ENCODE measurements at places on chromosomes 7 and 10.

DNA sequence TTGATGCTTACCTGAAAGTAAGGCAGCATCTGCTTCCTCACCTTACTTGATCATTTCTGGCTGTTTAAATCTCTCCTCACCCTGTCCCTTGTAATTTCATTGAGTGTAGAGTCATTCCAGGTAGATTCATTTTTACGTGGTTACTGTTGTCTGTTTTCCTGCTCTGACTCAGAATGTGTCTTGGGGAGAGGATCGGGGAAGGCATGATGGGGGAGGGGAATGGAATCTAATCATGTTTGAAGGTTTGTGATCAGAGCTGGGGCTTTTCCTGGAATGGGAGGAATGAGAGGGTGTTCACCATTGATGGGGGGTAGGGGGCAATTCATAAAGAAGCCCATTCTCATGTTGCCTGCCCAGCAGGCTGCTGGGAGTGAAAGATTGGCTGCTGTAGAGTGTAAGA, 18.7 kb downstream of the SEC24C start:
- no peak for DNase-seq

- DNase-seq, result no peak
These were observed 408.8 kb upstream of the SEMA3C start for GRCh38 chr7:81327468-81328266.

GRCh38 chr10:129593953-129594352, 126.9 kb downstream of the MGMT start:
- DNase-seq, result no peak

DNA sequence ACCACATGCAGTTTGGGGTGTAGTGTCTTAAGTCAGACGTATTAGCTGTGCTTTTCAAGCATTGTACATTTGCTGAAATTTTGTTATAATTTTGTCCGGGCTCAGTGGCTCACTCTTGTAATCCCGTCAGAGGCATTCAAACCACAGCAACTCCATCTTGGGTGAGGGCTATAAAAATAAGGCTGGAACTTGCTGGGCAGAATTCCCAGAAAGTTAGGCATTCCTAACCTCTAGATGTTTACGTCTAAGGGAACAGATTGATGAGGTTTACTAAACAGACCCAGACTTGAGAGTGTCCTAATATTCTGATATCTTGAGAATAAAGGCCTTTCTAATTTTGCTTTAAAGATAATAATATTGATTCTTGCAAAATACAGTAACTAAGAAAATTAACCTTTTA, 957.8 kb downstream of the NXPH1 start:
- no peak for DNase-seq
